Ureter (tissue), 1 donor: ENCODE measurements at places on chromosomes 2 and 18. TPM values are rescaled to one million over a fixed set of nuclear protein-coding genes. Genes with fewer than 3 reads are reported as not detected.

ACKR3 gene
- 21.3 TPM for total RNA-seq

TANC1 gene
- 62.9 TPM for total RNA-seq

CACNB4 gene
- total RNA-seq, result 3.3 TPM

CTAGE1 gene
- total RNA-seq, result not detected

PARD3B gene
- 31.4 TPM for total RNA-seq

ACVR1 gene
- total RNA-seq, result 31.7 TPM

CXCR1 gene
- not detected for total RNA-seq

OSR1 gene
- total RNA-seq, result 34.7 TPM
